ENCODE measurements at places on chromosomes 5 and 9. TPM values are rescaled to one million over a fixed set of nuclear protein-coding genes. Genes with fewer than 3 reads are reported as not detected.

CDC25C gene
- polyA plus RNA-seq = 20.0 TPM

SLC27A6 gene
- polyA plus RNA-seq = 2.0 TPM

PCDHGA4 gene
- 0.99 TPM for polyA plus RNA-seq

ZNF169 gene
- 3.1 TPM for polyA plus RNA-seq

ERMP1 gene
- polyA plus RNA-seq = 5.3 TPM

ZNF462 gene
- 31.1 TPM for polyA plus RNA-seq

ZNF622 gene
- polyA plus RNA-seq = 18.8 TPM

PTPDC1 gene
- 4.3 TPM for polyA plus RNA-seq

PTAR1 gene
- polyA plus RNA-seq = 32.1 TPM

FST gene
- polyA plus RNA-seq = 13.2 TPM

SPATA31A3 gene
- polyA plus RNA-seq = not detected

PTGS1 gene
- 0.10 TPM for polyA plus RNA-seq

C5orf46 gene
- polyA plus RNA-seq = 0.42 TPM

CNOT6 gene
- polyA plus RNA-seq = 11.4 TPM

BTNL8 gene
- polyA plus RNA-seq = not detected

AMBP gene
- 1.6 TPM for polyA plus RNA-seq

TRIM36 gene
- polyA plus RNA-seq = 4.4 TPM

SPARC gene
- 200 TPM for polyA plus RNA-seq

GRM6 gene
- polyA plus RNA-seq = 0.50 TPM

SLC24A2 gene
- 2.6 TPM for polyA plus RNA-seq

MLANA gene
- 0.38 TPM for polyA plus RNA-seq

PRLR gene
- polyA plus RNA-seq = 0.31 TPM

ATP10B gene
- 0.10 TPM for polyA plus RNA-seq

GTF2H2C gene
- polyA plus RNA-seq = 50.9 TPM

IFNK gene
- polyA plus RNA-seq = not detected

SYK gene
- polyA plus RNA-seq = 2.2 TPM

TMC1 gene
- 0.42 TPM for polyA plus RNA-seq

FAXDC2 gene
- polyA plus RNA-seq = 2.5 TPM

BRD3 gene
- polyA plus RNA-seq = 87.1 TPM

PHF24 gene
- 0.05 TPM for polyA plus RNA-seq

ARAP3 gene
- polyA plus RNA-seq = 18.4 TPM

All from GM23338 (cell line).